ENCODE measurements at places on chromosomes 3 and 15.

DNA sequence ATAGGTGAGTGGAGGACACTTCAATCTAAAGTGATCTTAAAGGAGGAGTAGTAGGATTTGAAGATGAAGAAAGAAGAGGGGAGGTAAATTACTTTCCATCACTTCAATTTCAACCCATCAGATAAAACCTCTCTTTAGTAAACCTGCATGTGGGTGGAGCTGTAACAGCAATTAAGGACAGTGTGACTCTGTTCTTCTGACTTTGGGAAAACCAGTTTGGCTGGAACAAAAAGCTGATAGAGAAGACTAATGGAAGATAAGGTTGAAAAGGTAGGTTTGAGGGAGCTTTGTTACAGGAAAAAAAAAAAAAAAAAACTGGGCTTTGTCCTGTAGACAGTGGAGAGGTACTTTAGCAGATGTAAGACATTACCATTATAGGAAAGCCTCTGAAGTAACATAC is 4.5 kb upstream of the GSK3B start:
- DNase-seq = no peak

DNA sequence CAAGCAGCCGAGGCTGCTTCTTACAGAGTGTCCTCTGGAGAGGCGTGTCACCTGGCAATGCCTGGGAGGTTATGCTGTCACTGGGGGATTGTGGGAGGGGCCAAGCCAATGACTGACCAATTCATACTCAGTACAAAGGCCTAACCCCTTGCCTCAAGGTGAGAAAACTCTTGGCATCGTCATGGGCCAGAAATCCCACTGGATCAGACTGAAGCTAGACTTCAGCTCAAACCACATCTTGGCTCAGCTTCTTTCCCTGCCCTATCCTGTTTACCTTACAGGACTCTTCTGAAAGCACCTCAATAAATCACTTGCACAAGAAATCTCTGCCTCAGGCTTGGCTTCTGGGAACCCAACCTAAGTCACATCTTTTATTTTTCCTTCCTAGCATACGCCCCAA is 9.5 kb downstream of the ANAPC13 start:
- no peak for DNase-seq

GRCh38 chr15:56918046-56918938 is at the start of gene TCF12:
TCF12 (plus strand) TSS chr15:56918644; CDS start chr15:56919914, 1,270 bp downstream.
- peak; percentile 87 for DNase-seq

DNA sequence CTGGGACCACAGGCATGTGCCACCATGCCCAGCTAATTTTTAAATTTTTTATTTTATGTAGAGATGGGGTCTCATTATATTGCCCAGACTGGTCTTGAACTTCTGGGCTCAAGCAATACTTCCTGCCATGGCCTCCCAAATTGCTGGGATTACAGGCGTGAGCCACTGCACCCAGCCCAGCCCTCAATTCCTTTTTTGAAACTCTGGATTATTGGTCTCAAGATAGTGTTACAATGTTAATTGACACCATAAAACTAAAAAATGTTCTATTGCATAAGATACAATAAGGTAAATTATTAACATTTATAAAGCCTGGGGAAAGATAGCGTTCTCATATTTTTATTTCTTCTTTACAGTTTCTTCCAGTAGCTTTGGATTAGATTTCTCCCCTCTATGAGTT is 3.9 kb upstream of the NFKBIZ start:
- DNase-seq = no peak

GRCh38 chr15:56760186-56760585 is 26.9 kb upstream of the ZNF280D start:
- DNase-seq = no peak
